D721Med (cell line): ENCODE measurements at places on chromosomes 3 and 15.

- DNase-seq = peak; percentile 34
These were observed 8.8 kb upstream of the GOLGA8J start for GRCh38 chr15:30073915-30074314.

DNA sequence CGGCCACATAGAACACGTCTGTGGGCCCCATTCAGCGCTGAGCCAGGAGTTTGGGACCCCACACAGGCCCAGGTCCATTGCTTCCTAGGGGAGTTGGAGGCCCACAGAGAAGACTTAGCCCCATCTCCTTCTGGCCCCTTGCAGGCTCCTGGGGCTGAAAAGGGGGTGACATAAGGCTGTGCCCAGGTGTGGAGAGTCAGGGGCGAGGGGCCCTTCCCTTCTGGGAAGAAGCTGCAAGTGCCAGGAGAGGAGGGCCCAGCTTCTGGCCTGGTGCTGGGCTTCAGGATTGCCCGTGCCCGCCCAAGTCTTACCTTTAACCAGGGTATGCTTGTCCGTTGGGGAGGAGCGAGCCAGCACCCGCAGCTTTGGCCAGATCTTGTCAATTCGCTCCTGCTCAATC lies 28.9 kb upstream of the SEC13 start:
- no peak for DNase-seq

DNA sequence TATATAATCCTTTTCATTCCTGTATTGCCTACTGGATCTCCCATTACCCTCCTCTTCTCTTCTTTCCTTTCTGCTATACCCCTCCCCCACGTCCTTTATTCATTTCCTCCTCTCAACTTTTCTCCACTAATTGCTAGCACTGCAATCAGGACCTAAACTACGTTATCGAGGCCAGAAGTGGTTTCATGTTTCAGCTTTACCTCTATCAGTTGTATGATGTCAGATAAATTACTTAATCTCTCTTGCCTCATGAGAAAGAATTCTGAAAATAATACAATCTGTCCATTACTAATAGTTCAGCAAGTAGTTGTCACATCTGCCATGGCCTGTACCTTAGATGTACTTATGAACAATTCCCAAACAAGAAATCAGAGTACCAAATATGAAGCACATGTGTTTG lies 10.6 kb downstream of the POPDC2 start:
- DNase-seq = no peak

DNA sequence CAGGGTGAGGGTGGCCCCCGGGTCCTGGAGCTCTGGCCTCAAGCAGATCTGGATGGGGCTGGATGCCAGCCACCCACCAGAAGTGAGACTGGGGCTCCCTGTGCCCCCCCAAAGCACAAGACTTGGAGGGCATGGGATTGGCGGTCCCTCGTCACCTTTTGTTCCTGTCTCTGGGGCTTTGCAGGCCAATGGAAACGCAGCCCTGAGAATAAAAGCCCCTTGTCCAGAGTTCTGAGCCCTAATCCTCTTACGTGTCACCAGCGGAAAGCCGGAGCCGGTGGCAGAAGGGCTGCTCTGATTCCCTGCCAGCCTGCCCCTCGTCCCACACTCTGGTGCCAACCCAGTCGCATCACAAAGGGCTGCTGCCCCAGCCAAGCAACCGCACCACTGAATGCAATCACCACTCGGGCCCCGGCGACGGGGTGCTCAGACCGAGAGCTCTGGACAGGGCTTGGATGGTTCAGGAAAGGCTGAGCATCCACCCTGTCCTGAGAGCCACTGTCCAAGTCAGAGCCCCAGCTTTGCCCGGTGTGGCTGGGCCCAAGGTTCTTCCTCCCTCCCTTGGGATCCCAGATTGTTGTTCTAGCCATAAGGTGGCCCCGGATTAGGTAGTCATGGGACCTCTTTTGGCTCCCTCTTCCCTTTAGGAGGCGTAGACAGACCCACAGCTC lies 22.8 kb upstream of the ELP6 start:
- DNase-seq = peak; percentile 83

DNA sequence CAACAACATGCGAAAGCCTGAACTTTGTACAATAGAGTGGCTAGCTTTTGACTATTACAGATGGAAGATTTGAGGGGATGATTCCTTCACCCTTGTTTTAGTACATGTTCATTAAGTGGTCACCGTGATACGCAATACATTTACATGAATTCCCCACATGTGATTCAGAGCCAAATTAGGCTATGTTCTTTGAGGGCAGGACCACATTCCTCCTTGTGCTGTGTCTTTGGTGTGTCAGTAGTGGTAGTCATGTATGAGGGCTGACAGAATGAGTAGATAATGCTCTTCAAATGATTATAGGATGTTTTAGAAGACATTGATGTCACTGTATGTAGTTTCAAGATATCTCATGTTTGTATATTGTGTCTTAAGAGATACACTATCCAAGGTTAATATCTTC lies 12.1 kb downstream of the PTPRG start:
- no peak for DNase-seq

DNA sequence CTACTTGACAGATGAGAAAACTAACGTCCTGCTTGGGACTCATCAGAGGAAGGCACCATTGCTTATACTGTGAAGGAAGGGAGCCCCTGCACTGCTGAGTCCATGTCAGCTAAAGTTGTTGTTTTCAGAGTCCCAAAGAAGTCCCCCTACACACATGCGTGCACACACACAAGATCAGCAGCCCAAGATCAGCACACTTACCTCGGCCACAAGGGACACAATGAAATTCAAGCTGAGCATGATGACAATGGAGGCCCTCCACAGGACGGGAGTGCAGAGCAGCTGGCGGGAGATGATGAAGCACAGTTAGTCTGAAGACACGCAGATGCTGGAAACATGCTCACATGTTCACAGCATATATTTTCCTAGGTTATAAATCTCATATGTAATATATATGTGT lies 28.6 kb upstream of the ATP13A5 start:
- no peak for DNase-seq

- DNase-seq = no peak
These were observed 164.8 kb upstream of the NUDT16 start for GRCh38 chr3:131216801-131217200.

GRCh38 chr3:71168880-71169411 lies 414.6 kb downstream of the FOXP1 start:
- DNase-seq = no peak

GRCh38 chr3:119913021-119913420 lies 131.1 kb downstream of the NR1I2 start:
- DNase-seq = no peak

- DNase-seq = no peak
These were observed at the start of gene CPLX3 for GRCh38 chr15:74826364-74826819. Gene CPLX3, plus strand, starts transcription at chr15:74826627. Its CDS starts 77 bp downstream, at chr15:74826704.

DNA sequence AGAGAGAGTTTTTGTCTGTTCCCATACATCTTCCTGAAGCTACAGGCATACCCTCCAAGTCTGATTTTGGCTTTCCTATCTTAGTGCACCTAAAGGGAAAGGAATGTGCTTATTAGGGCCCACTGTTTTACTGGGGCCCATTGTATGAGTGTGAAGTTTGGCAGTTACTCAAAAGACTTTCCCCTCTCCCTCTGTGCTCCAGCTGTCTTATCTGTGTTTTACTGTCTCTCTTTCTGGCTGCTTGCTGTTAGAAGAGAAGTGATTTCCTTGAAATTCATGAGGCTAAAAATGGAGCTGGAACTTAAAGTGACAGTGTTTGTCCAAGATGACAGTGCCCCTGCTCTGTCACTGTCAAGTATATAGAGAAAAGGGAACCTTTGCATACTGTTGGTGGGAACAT lies 436.2 kb downstream of the OCA2 start:
- DNase-seq = no peak

DNA sequence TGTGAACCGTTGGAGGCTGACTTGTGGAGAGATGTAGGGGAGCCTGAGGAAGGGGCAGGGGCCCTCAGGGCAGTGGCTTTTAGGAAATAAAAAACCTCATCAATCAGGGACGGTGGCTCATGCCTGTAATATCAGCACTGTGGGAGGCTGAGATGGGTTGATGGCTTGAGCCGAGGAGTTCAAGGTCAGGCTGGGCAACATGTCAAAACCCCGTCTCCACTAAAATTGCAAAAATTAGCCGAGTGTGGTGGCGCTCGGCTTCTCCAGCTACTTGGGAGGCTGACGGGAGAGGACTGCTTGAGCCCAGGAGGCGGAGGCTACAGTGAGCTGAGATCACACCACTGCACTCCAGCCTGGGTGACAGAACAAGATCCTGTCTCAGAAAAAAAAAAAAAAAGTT lies 7.6 kb downstream of the TTC23 start:
- DNase-seq = no peak

- no peak for DNase-seq
These were observed 5.0 kb downstream of the NUDT16 start for GRCh38 chr3:131386429-131387165.

- DNase-seq = no peak
These were observed 2.6 kb upstream of the UBE2Q2 start for GRCh38 chr15:75840659-75841058.

DNA sequence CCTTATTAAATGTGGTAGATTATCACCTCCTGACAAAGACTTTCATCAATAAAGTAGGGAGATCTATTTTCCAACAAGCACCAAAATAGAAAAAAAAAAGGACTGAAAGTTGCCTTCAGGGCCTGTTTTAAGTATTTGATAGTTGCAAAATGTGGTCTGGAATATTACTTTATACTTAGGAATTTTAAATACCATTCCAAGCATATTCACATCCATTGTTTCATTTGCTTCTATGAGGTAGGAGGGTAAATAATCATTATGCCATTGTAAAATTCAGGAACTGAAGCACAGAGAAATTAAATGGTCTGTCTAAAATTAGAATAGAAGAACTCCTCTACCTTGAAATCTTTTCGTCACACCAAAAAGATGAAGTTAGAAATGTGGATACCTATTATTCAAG lies 110.0 kb downstream of the TMCC1 start:
- no peak for DNase-seq

DNA sequence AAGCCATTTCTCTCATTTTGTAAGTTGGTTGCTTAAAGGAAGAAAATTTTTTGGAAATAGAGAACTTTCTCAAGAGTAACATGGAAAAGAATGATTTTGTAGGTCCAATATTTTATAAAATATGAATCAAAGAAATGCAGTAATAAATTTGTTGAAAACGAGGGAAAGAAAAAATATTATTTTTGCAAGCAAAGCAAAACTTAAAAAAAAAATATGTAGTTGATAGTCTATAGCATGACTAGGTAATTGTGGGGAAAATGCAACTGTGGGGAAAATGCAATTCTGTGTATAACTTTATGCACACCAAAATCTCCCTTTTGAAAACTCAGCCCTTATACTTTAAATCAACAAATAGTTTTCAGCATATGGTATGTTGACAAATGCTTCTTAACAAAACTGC lies 604.0 kb upstream of the AGTR1 start:
- no peak for DNase-seq

GRCh38 chr15:81002331-81003096 lies 1.8 kb downstream of the TLNRD1 start:
- DNase-seq = no peak

GRCh38 chr3:51712511-51712931 lies 5.7 kb downstream of the GRM2 start:
- DNase-seq = peak; percentile 4

GRCh38 chr3:127914584-127914983 lies 448 bp upstream of the KBTBD12 start:
- DNase-seq = no peak

- DNase-seq = no peak
These were observed 180.8 kb downstream of the UNC13C start for GRCh38 chr15:54159012-54159411.

DNA sequence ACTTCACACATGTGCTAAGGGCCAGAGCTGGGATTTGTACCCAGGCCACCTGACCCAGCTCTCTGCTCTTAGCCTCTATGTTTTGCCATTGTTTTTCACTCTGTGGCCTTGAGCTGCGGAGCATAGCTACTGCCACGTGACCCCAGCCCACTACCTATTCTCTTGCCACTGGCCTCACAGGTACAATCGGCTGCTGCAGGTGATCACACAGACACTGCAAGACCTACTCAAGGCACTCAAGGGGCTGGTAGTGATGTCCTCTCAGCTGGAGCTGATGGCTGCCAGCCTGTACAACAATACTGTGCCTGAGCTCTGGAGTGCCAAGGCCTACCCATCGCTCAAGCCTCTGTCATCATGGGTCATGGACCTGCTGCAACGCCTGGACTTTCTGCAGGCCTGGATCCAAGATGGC lies 46.2 kb downstream of the SEMA3G start:
- no peak for DNase-seq

GRCh38 chr3:12660196-12660595 lies 3.7 kb downstream of the RAF1 start:
- no peak for DNase-seq

- DNase-seq = no peak
These were observed 87.2 kb downstream of the HMG20A start for GRCh38 chr15:77507911-77508310.

DNA sequence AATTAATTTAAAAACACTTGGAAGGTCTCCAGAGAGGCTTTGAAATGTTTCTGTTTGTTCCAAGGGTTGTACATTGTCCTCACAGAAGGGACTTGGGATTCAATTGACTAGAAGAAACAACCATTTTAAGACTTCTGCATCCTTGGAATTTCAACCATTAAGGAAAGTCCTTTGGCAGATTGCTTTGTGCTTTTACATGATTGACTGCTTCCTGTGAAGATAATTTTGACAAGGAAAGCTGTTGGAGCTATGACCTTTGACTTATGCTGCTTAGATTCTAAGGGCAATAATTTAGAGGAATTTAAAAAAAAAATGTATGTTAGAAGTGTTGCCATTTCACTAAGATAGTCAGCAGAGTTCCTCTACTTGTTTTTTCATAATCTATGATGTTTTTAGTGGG lies 483.9 kb upstream of the TBL1XR1 start:
- DNase-seq = no peak

- no peak for DNase-seq
These were observed 25.1 kb upstream of the CDCP1 start for GRCh38 chr3:45171283-45171682.

- no peak for DNase-seq
These were observed at the start of gene EFHB for GRCh38 chr3:19934098-19934566. Gene EFHB, minus strand, starts transcription at chr3:19934217. Its CDS starts 199 bp downstream, at chr3:19934018.

GRCh38 chr3:13663781-13664535 lies 115.0 kb downstream of the FBLN2 start:
- DNase-seq = no peak

- DNase-seq = no peak
These were observed 712 bp downstream of the RTF1 start for GRCh38 chr15:41417418-41418195.

- DNase-seq = no peak
These were observed 36.8 kb downstream of the EID1 start for GRCh38 chr15:48914717-48915116.

DNA sequence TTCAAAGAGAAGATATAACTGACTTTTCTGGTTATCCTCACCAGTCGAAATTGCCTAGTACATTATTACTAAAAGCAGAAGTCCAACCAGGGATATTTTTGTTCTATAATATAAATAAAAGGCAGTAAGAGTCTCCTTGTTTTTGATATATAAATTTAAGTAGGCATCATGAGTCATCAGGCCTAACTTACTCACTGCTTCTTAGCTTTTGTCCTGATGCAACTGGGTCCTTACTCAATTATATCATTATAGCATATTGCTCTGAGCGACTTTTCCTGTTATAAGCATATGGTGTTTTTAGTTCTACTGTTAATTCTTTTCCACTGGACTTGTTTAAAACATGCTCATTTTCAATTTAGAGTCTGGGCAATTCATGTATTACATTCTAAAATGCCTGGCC lies 910.1 kb downstream of the MCTP2 start:
- no peak for DNase-seq
